Activated T-cell treated with anti-CD3 and anti-CD28 coated beads, Interleukin-2, amount 50 U/mL, for 24 hours (primary cell): ENCODE measurements at places on chromosomes 7 and 10.

DNA sequence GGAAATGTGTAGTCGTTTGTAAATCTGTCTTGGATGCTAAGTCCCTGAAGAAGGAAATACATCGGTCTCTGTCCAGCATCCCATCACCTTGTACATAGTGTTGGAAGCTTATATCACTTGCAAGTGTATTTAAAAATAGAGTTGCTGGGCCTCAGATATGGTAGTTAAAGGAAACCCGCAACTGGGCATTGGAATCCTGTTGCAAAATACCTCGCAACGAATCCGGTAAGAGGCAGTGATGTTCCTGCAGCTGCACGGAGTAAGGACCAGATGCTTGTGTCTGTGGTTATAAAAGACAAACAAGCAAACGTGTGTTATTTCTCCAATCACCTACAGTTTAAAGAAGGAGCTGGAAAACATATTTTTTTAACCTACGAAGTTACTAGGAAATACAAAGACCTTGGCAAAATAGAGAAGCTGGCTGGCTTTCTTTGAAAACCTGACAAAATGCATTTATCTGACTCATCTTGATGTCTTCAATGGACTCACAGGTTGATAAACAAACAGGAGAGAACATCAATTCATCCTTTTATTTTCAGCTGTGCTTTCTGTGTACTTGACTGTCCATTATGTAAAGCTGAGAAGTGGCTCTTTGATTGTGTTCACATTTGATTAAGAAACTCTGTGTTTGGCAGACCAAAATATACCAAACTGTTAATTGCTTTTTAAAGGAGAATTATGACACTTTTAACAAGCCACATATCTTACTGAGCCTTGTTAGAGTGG lies 326.4 kb downstream of the SFMBT2 start:
- no peak overlapping the region for H3K4me3 ChIP-seq
- no peaks in the 10 kb centered on the region for H3K36me3 ChIP-seq
- peaks cover 13% of the 10 kb centered on the region for H3K27me3 ChIP-seq
- no peak for DNase-seq

GRCh38 chr10:68235581-68235980 lies 3.7 kb upstream of the ATOH7 start:
- peaks cover 30% of the 10 kb centered on the region for H3K27me3 ChIP-seq
- no peak for DNase-seq
- H3K27ac ChIP-seq, result no peak overlapping the region
- H3K36me3 ChIP-seq, result no peaks in the 10 kb centered on the region
- H3K4me3 ChIP-seq, result no peak overlapping the region

GRCh38 chr7:38664972-38665371 lies 33.8 kb upstream of the AMPH start:
- DNase-seq, result no peak
- H3K27ac ChIP-seq, result no peak overlapping the region
- H3K4me1 ChIP-seq, result no peaks in the 10 kb centered on the region
- no peaks in the 10 kb centered on the region for H3K36me3 ChIP-seq
- no peak overlapping the region for H3K4me3 ChIP-seq
- peaks cover 32% of the 10 kb centered on the region for H3K27me3 ChIP-seq

- no peak for DNase-seq
- H3K27me3 ChIP-seq, result no peaks in the 10 kb centered on the region
- no peak overlapping the region for H3K27ac ChIP-seq
- no peaks in the 10 kb centered on the region for H3K36me3 ChIP-seq
- no peaks in the 10 kb centered on the region for H3K4me1 ChIP-seq
Measured at GRCh38 chr10:51244309-51244708, 170.0 kb downstream of the PRKG1 start.

DNA sequence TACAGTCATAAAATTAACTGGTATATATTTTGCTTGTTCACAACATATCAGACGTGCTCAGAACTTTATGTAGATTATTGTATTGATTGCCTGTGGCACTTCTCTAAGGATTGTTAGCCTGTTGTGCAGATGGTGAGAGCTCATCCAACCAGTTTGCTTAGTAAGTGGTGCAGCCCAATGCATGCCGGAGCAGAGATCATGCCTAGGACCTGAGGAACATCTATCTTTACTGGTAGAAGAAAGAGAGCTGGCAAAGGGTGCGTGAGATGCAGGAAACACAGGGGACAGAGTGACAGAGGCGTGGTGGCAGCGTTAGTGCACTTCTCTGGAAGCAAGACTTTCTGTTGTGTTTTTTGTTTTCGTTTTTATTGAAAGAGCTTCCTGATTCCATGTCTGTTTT lies 35.9 kb downstream of the CCM2 start:
- peaks cover 77% of the 10 kb centered on the region for H3K4me1 ChIP-seq
- H3K36me3 ChIP-seq, result peaks cover 54% of the 10 kb centered on the region
- no peaks in the 10 kb centered on the region for H3K27me3 ChIP-seq

GRCh38 chr10:46231087-46231486 lies 55.7 kb upstream of the ANTXRL start:
- H3K36me3 ChIP-seq, result peaks cover 22% of the 10 kb centered on the region
- no peak overlapping the region for H3K27ac ChIP-seq
- H3K27me3 ChIP-seq, result no peaks in the 10 kb centered on the region
- H3K4me1 ChIP-seq, result peaks cover 13% of the 10 kb centered on the region
- DNase-seq, result no peak
